ENCODE measurements at places on chromosomes 12 and 14.

DNA sequence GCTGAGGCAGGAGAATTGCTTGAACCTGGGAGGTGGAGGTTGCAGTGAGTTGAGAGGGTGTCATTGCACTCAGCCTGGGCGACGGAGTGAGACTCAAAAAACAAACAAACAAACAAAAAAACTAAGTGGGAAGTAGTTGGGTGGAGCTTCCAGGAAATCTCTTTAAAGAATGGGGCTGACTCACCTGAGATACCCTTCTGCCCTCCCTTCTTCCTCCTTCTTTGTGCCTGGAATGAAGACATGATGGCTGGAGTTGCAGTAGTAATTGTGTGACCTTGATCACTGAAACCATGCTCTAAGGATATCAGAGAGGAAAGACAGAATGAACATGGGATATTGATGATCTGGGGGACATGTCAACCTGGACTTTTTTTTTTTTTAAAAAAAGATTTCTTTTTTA lies 87.6 kb upstream of the MED13L start:
- DNase-seq = no peak

DNA sequence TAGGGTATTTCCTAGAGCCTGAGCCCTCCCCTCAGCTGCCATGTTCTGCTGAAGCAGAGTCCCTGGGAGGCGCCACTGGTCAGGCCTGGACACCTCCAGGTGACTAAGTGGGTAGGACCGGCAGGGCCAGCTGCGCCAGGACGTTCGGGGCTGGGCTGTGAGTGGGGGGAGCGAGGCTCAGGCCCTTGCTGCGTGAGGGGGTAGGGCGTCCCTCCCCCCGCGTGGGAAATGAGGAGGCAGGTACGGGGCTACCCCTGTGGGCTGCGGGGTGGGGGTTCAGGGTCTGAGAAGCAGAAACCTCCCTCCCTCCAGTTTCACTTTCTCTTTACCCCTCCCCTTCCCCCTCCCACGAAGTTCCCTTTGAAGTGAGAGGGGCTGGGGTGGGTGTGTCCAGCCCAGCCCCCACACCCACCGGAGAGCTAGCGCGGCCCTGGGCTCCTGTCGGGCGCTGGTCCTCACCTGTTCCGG lies 22.1 kb upstream of the KIF26A start:
- DNase-seq = no peak

DNA sequence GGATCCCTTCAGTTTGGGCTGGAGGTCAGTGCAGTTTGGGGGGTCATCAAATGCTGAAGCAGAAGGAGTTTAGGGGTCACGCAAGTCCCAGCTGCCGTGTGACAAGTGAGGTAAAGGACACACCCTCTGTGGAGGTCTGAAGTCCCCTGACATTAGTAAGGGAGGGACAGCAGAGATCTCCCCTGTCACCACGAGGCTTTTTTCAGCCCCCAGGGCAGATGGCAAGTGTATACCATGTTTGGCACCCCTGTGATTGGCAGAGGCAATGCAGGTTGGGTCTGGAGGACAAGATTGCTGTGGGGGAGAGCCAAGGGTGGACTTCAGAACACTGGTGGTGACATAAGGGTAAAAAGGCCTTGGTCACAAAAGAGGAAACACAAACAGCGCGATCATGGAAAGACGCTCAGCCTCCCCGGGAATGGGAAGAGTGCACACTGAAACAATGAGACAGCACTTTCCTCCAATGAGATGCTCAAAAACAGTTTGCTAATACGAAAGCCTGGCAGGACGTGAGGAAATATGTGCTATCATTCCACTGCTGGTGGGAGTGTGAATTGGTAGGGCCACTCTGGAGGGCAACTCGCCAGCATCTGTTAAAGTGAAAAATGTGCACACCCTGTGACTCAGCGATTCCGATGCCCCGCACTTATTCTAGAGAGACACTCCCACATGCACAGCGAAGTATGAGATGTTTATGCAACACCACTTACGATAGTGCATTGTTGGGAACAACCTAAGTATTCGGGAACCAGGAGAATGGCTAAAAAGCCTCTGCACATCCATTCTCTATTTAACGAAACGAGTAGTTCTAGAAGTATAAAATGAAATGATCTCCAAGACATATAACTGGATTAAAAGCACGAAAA lies 14.4 kb upstream of the CD27 start:
- no peak for DNase-seq

- DNase-seq = no peak
These were observed 18.5 kb upstream of the FKBP4 start for GRCh38 chr12:2776129-2776806.
